ENCODE measurements at places on chromosomes 6 and 20.

- DNase-seq, result no peak
Measured at GRCh38 chr6:28345201-28345600, 4.5 kb upstream of the ZKSCAN3 start.

GRCh38 chr6:163712566-163712961 lies 298.0 kb downstream of the QKI start:
- no peak for DNase-seq

DNA sequence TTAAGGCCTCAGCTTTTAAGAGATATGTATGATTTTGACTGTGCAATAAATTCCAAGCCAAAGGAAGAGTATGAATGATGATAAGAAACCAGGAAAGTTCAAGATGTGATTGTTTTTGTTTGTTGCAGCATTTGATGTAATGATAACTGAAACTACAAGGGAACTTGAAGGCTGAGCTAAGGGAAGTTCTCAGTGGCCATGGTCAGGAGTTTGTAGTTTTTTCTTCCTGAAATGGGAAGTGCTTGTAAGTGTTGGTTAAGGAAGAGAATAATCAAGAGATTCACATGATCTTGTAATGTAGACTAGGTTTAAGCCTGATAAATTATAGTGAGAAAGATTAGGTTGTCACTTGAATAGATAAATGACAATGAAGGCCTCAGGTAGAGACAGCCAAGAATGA lies 53.4 kb downstream of the PTCHD4 start:
- DNase-seq, result no peak

DNA sequence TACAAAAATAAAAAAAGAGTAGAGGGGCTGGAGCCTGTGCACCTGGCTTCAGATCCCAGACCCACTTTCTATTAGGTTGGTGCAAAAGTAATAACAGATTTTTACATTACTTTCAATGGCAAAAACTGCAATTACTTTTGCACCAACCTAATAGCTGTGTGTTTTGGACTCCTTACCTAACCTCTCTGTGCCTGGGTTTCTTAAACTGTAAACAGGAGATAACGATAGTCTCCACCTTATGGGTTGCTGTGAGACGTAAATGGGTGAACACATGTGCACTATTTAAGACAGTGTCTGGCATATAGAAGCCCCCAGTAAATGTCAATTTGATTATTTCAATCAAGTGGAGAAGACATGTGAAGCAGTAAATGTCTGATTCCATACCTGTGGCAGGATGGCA lies 89.7 kb downstream of the TFAP2C start:
- DNase-seq, result no peak

GRCh38 chr20:40689943-40690835 lies 1.2 kb upstream of the MAFB start:
- peak; percentile 53 for DNase-seq

GRCh38 chr6:150280703-150281102 lies 88.1 kb upstream of the IYD start:
- no peak for DNase-seq

- no peak for DNase-seq
Measured at GRCh38 chr6:4645713-4646360, 130.4 kb upstream of the CDYL start.
